Thoracic aorta (tissue), 2 donors: ENCODE measurements at places on chromosomes 12 and 14. TPM values are rescaled to one million over a fixed set of nuclear protein-coding genes. Genes with fewer than 3 reads are reported as not detected.

PLA2G1B gene
- not detected for total RNA-seq

STXBP6 gene
- 4.4 TPM for total RNA-seq

DAO gene
- not detected for total RNA-seq

KRT79 gene
- not detected for total RNA-seq

HOTAIR gene
- not detected for total RNA-seq

GPR132 gene
- 18.6 TPM for total RNA-seq

KRT85 gene
- total RNA-seq = not detected

DENR gene
- 37.2 TPM for total RNA-seq

SPTSSA gene
- total RNA-seq = 10.8 TPM

KRT73 gene
- total RNA-seq = not detected

ALDH2 gene
- total RNA-seq = 99.0 TPM

ACOT6 gene
- not detected for total RNA-seq

KERA gene
- not detected for total RNA-seq

HOXC13 gene
- not detected for total RNA-seq

SMOC1 gene
- total RNA-seq = 25.2 TPM

TAS2R30 gene
- 4.1 TPM for total RNA-seq

DNA sequence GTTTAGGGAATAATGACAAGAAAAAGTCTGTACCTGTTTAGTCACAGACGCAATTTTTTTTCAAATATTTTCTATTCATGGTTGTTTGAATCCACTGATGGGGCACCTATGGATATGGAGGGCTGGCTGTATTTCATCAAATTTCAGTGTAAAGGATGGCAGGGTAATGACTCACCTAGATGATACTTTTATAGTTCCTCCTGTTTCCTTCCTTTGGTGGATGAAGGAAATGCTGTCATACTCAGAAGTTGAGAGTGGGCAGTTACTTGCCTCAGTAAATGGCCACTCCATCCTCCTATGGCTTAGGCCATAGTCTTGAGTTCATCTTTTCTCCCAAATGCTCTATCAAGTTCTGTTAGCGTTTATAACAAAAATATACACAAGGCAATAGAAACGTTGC is 18.9 kb upstream of the C12orf71 start:
- DNase-seq = no peak

GRCh38 chr14:55749946-55750345 is 169.9 kb downstream of the KTN1 start:
- DNase-seq = no peak

DNA sequence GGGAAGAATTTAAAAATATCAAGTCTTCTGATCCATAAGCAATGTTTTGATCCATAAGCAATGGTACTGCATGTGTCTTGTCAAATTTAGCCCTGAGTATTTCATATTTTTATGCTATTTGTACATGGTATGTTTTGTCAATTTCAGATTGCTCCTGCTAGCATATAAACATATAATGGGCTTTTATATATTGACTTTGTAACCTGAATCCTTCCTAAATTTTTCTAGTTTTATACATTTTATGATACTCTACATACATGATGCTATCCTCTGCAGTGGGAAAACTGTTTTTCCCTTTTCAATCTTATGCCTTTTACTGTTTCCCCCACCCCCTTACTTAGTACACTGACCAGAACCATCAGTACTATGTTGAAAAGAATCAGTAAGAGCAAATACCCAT is 75.1 kb downstream of the R3HDM2 start:
- no peak for DNase-seq

- no peak for DNase-seq
Measured at GRCh38 chr12:66979251-66979650, 289.9 kb upstream of the CAND1 start.

GRCh38 chr12:128381946-128382345 is 115.0 kb downstream of the TMEM132C start:
- DNase-seq = no peak

DNA sequence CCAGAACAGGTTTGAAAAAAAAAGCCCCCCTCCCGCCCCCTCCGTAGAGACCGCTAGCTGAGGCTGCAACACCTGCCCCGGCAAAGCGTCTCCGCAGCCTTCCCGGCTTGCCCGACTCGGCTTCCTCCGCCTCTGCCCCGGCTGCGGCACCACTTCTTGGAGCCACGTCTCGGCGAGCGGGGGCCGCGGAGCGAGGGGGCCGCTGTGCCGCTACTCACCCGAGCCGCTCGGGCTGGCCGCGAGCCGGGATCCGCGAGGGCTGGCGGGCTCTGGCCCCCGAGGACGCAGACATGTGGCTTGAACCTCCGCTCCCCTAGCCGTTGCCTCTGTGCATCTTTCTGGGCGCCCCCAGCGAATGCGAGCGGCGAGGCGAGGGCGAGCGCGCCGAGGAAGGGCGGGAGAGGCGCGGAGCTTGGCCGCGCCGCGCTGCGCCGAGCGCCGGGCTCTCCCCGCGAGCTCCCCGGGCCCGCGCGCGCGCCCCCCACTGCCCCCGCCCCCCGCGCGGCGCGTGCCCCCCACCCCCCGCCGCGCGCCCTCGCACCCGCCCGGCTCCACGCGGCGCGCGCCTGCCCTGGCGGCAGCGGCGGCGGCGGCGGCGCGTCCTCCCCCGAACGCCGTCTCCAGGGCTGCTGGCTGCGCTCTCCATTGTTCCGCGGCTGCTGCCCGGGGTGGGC is 249.5 kb downstream of the APAF1 start:
- no peak for DNase-seq

DNA sequence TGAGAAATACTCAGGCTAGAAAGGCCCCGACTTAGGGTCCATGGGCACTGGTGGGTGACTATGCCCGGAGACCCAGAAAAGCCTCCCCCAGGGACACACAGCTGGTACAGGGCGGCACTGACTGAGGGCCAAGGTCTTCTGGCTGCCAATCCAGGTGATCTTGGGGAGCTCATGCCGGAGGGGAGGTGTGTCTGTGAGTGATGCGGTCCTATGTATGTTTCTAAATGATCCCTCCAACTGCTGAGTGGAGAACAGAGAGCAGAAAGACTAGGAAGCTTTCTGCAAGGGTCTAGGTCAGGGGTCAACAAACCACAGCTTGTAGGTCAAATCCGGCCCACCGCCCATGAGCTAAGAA is 391 bp downstream of the SERPINA4 start:
- no peak for DNase-seq

DNA sequence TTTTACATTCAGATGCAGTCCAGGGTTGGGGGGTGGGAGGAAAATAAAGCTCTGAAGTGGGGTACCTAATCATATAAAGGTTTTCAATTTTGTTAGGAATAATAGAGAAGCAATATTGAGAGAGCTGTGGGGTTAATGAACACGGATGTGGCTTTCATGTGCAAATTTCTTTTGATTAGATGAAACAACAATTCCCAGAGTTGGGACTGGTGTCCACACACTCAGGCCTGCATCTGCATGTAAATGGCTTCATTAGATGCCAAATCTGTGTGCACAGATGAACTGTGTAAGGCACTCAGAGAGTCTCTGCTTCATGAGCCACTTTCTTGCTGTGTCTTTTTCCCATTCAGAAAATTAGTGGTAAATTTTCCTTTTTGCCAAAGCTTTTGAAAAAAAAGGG is 377.1 kb upstream of the NOVA1 start:
- no peak for DNase-seq

DNA sequence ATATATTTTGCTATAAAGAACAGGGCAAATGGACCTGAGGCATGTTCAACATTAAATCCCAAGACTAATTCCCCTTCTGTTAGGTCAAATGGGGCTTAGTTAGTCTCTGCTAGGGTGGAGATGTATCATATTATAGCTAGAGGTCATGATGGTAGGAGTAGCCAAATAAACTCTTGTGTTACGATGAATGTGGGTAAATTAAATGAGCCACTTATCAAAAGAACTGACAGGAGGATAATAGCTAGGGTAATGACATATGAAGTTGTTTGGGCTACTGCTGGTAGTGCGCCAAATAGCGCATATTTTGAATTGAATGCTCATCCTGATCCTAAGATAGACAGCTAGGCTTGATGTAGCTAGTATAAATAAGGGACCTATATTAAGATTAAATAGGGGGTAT is 445.0 kb downstream of the GXYLT1 start:
- no peak for DNase-seq

- DNase-seq = no peak
Measured at GRCh38 chr12:916240-916639, 33.3 kb downstream of the RAD52 start.

DNA sequence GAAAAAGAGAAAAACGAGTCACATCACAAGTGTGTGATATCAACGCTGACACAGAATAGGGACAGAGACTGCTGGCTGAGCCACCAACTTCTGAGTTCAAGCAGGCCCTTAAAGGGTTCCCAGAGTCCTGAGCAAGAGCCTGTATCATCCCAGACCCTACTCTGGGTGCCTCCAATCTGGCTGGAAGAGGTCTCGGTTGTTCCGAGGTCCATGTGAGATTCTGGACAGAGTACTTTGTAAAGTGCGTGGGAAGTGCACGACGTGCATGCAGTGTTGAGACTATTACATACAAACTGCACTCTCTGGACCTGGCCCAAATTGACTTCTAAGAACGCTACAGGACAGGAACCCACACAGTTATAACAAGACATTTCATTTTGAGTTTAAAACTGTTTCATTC is 40.6 kb downstream of the MOK start:
- no peak for DNase-seq

- DNase-seq = no peak
Measured at GRCh38 chr12:92111256-92111655, 34.4 kb downstream of the BTG1 start.

GRCh38 chr12:122031342-122032216 is 9.9 kb downstream of the BCL7A start:
- DNase-seq = no peak

- DNase-seq = no peak
Measured at GRCh38 chr12:113479590-113480335, 8.1 kb upstream of the LHX5 start.

DNA sequence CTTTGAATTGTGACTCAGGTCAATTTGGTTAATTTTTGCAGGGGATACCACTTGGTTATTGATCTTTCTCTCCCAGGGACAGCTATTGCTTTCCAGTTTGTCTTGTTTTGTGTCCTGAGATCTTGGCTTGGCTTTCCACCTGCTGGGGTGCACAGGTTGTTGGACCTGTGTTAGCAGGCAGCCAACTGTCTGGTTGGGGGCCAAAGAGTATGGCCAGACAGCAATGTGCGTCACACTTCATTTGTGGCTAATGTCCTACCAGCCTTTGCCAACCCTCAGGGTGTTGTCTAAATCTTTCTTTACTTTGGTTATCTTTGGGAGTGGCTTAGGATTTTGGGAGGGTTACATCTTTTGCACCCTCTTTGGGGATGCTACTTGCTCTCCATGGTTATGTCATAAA is 494.9 kb upstream of the ATP2B1 start:
- no peak for DNase-seq

- no peak for DNase-seq
Measured at GRCh38 chr12:132140501-132140900, 3.6 kb downstream of the DDX51 start.

DNA sequence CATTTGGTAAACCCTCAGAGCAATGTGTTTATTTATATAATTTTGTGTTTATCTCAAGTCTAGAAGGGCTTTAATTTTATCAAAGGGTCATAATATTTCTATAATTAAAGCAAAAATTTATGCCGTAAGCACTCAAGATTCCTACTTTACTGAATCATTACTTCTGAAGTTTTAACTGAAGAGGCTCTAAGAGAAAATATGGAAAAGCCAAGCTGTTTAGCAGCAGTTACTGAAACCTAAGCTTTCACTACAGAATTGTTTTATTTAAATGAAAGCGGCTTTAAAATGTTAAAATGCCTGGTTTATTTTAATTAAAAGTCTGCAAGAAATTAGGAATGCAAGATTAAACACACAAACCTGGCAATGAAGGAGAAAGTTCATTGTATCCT is 73.9 kb upstream of the BBS10 start:
- no peak for DNase-seq

DNA sequence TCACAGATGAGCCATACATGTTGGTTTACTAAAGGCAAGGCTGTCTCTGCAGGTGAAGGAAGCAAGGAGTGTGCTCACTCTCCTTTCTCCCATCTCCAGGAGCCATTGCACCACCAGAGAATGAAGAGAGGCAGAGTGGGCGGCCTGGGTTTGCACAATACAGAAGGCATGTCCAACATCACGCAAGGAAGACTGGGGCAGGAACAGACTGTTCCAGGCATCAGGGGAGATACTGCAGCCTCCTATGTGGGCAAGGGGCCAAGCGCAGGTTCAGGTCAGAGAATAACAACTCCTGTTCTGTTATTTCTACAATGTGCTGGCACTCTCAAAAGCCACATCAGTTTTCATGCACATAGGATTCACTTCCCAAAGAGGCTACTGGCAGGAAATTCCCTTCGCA is 1.7 kb upstream of the TMEM229B start:
- no peak for DNase-seq

GRCh38 chr12:15193946-15194345 is 27.3 kb downstream of the RERG start:
- DNase-seq = no peak

- DNase-seq = no peak
Measured at GRCh38 chr12:96350982-96351381, 49.3 kb downstream of the CDK17 start.

- no peak for DNase-seq
Measured at GRCh38 chr12:32559434-32559833, 119.7 kb upstream of the DNM1L start.

- no peak for DNase-seq
Measured at GRCh38 chr14:69262516-69262915, 2.6 kb downstream of the GALNT16 start.

DNA sequence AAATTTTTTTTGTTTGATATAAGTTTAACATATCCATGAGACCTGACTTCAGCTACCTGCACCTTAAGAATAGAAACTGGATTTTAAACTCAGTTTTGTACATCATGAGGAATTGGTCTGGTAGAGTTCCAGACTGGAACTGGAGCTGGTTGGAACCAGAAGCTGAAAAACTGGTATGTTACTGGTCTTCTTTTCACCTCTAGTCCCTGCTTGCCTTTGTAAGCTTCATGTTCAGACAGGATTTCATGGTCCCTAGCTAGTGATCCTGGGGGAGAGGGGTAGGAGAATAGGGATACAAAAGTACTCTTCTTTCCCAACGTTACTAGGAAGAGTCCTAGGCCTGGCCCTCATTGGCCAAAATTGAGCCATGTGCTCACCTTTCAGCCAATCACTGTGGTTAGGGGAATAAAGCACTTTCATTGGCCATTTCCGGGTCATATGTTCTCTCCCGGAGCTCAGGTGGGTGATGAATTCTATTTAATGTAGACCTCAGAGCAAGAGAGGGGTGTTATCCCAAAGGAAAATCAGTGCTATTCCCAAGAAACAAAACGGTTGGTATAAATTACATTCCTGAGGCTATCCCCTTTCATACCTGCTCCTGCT is 36.9 kb upstream of the APPL2 start:
- no peak for DNase-seq

DNA sequence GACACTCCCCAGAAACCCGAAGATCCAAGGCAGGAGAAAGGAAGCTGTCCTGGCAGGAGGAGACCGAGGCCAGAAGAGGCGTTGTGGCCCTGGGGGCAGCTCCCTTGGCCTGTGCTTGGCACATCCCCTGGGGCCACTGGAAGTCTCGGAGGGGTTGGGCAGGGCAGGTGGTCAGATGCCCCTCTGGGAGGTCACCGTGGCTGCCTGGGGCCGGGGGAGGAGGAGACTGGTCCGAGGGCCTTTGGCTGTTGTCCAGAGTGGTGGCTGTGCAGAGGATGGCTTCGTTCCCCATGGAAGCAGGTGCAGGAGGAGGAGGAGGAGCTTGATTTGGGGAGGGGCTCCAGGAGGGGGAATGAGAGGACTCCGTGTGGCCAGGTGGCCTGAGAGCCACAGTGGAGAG is 3.3 kb upstream of the NUDT14 start:
- DNase-seq = no peak
